ENCODE measurements at places on chromosomes 6 and 20. TPM values are rescaled to one million over a fixed set of nuclear protein-coding genes. Genes with fewer than 3 reads are reported as not detected.

DNA sequence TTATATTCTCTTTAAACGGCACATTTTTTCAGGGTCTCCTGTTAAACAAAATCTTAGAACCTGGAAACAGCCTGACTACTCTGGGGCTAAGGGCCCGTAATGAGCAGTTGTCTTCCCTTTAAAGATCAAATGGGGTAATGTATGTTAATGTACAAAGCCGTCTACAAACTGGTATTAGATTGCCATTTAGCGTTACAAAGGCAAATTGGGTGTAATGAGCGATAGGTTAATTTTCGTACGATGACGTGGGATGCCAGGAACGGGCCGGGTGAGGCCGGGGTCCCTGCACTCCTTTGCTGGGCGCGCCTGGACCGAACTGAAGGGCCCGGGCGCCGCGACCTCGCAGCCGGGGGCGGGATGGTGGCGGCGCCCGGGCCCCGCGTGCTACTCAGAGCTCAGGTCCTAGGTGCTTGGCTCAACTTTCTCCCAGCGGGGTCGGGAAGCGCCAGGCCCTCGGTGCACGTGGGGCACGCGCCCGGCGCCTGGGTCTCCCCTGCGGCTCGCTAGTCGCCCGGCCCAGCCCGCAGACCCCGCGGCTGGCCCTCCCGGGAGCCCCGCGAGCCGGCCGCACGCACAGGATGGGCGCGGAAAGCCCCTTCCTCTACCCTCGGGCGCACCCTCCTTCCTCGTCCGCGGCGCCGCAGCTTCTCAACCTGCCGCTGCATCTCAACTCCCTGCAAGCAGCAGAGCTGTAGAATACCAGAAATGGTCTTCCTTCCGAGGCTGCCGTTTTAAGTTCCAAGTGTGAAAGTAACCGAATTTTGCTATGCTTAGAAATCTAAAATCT, 5.9 kb downstream of the NKX2-4 start:
- no peak overlapping the region for H3K27ac ChIP-seq
- H3K36me3 ChIP-seq: peaks cover 9% of the 10 kb centered on the region

GRCh38 chr6:21694168-21694567, 100.6 kb downstream of the SOX4 start:
- no peaks in the 10 kb centered on the region for H3K36me3 ChIP-seq
- no peaks in the 10 kb centered on the region for H3K4me1 ChIP-seq
- H3K27me3 ChIP-seq: no peaks in the 10 kb centered on the region
- H3K27ac ChIP-seq: no peak overlapping the region

- H3K36me3 ChIP-seq: no peaks in the 10 kb centered on the region
- H3K4me1 ChIP-seq: no peaks in the 10 kb centered on the region
- no peak overlapping the region for H3K4me3 ChIP-seq
- no peaks in the 10 kb centered on the region for H3K27me3 ChIP-seq
Measured at GRCh38 chr20:12936020-12936419, 72.8 kb upstream of the SPTLC3 start.

DNA sequence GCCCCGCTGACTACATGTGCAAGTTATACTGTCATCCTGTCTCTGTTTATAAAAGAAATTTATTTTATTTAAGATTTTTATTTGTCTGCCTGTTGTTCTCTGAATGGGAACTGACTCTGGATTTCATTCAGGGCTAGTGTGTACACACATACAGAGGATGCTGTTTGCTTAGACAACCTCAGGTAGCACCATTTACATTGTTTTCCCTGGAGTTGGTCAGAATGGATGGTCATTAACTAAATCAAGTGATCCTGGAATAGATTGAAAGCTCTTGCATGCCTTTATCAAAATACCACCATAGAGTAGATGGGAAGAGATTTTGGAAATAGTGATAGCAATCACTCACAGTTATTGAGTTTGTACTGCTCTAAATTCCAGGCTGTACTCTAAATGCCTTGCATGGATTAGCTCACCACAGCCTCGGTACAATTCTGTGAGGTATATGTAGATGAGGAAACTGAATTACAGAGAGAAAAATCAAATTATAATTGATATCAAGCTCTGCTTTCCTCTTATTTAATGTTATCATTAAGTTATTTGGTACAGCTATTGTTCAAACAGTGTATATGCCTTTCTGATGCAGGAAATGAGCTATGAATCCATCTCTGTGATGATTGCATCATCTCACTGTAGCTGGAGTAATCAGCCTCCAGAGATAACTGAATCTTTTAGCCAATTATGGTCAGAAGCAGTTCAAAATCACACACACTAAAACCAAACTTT, 51.9 kb downstream of the RNF217 start:
- no peaks in the 10 kb centered on the region for H3K27me3 ChIP-seq
- no peak overlapping the region for H3K27ac ChIP-seq
- DNase-seq: no peak
- peaks cover 31% of the 10 kb centered on the region for H3K4me1 ChIP-seq
- no peaks in the 10 kb centered on the region for H3K36me3 ChIP-seq

DNA sequence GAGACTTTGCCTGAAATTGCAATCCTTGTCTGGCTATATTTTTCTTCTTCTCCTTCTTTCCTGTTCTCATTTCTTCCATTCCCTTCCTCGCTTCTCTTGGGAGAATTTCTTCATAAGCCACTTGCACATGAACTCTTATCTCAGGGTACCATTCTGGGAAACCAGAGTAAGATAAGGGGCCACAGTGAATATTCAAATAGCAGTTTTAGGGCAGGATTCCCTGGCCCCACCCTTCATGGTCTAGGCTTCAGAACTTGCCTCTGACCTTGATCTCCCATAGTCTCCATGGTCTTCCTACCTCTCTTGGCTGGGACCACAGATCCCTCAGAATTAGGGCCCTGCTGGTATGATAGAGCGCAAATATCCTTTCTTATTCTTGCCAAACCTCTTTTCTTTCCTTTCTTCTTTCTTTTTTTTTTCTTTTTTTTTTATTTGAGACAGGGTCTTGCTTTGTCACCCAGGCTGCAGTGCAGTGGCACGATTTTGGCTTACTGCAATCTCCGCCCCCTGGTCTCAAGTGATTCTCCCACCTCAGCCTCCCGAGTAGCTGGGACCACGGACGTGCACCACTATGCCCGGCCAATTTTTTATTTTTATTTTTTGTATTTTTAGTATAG, 123.0 kb upstream of the CITED2 start:
- DNase-seq: no peak
- no peaks in the 10 kb centered on the region for H3K4me1 ChIP-seq
- H3K4me3 ChIP-seq: no peak overlapping the region
- no peaks in the 10 kb centered on the region for H3K36me3 ChIP-seq
- no peak overlapping the region for H3K27ac ChIP-seq
- no peaks in the 10 kb centered on the region for H3K27me3 ChIP-seq

Gene SLC35A1
- total RNA-seq: 13.2 TPM

- H3K27me3 ChIP-seq: no peaks in the 10 kb centered on the region
- H3K4me3 ChIP-seq: no peak overlapping the region
- no peak overlapping the region for H3K27ac ChIP-seq
- no peak for DNase-seq
Measured at GRCh38 chr6:89611666-89612065, 26.9 kb downstream of the LYRM2 start.

DNA sequence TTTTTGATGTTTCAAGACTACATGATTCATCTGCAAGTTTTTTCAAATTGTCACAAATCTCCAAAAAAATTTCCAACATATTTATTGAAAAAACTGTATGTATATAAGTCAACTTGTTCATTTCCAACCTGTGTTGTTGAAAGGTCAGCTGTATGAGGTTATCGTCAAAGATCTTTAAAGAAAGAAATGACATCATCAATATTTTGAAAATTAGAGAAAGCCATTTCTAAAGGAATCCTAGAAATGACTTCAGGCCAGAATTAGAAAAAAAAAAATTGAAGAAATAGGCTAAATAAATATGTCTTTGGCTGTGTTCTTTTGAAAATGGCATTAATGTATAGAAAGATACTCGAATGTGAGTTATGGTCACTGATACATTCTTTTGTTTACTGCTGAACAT, 6.8 kb downstream of the RNF146 start:
- H3K27ac ChIP-seq: no peak overlapping the region
- H3K27me3 ChIP-seq: no peaks in the 10 kb centered on the region
- no peaks in the 10 kb centered on the region for H3K36me3 ChIP-seq
- peaks cover 8% of the 10 kb centered on the region for H3K4me1 ChIP-seq
- no peak for DNase-seq

DNA sequence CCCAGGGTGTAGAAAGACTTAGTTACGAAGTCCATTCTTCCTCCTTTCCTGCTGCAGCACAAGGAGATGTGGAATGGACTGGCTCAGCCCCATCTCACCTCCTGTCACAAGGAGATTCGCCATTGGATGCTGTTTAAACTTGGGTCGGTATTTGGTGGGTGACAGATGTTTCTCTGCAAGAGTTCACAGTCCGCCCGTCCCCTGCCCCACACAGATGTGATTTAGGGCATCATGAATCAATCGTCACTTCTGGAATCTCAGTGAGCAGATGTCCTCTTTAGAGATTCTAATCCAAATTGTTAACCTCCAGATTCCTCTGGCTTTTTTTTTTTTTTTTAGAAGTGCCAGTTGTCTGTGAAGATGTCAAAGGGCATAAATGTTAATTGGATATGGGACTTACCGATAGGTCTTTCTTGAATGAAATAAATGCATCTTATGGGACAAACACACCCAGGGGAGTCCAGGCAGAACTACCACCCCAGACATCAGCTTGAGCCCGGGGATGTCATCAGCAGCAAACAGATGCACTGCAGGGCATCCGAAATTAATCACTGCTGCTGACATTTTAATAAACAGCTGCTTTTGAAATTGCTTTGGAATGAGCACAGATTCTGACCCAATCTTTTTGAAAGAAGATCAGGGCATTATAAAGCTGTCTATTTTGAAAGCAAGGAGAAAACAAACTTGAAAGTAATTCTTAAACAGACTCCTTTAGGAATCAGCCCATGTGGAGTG, 117.6 kb upstream of the CDH4 start:
- no peak overlapping the region for H3K27ac ChIP-seq
- H3K4me3 ChIP-seq: no peak overlapping the region
- no peaks in the 10 kb centered on the region for H3K4me1 ChIP-seq
- no peaks in the 10 kb centered on the region for H3K27me3 ChIP-seq

DNA sequence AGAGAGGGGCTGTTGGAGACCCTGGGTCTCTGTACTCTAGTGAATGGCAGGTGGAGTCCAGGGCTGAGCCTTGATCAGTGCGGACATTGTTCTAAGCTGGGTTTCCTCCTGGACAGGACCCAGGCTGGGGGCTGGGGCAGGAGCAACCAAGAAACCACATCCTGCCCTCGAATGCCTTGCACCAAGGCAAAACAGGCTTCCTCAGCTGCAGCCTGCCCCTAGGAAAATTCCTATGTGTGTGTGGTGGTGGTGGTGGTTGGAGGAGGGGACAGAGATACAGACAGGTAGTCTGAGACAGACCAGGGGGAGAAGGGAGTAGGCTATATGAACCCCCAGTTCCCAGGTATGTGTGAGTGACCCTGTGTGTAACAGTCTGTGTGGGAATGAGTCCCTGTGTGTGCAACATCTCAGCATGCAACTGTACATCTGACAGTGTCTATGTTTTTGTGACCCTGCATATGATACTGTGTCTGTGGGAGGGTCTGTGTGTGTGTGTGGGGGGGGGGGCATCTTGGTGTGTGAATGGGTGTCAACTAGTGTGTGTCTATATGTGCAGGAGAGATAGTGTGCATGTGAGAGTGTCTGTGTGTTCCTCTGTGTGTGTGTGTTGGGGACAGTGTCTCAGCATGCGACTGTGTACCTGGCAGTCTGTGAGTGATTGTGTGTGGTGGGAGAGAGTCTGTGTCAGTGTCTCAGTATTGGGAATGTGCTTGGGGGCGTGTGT, 3.0 kb downstream of the GLP1R start:
- H3K36me3 ChIP-seq: no peaks in the 10 kb centered on the region
- no peaks in the 10 kb centered on the region for H3K4me1 ChIP-seq
- H3K4me3 ChIP-seq: no peak overlapping the region

Gene HLA-DRB5
- 25.6 TPM for total RNA-seq

Gene HLA-DQB2
- 2.6 TPM for total RNA-seq

- H3K4me1 ChIP-seq: peaks cover 10% of the 10 kb centered on the region
- no peak overlapping the region for H3K4me3 ChIP-seq
- no peaks in the 10 kb centered on the region for H3K36me3 ChIP-seq
- DNase-seq: peak; percentile 90
- H3K27ac ChIP-seq: no peak overlapping the region
Measured at GRCh38 chr20:63321148-63321831, 28.3 kb downstream of the COL20A1 start.

GRCh38 chr6:16130437-16130891, 1.6 kb downstream of the MYLIP start:
- peak overlapping the region; percentile 99 for H3K4me3 ChIP-seq
- peak; percentile 60 for DNase-seq
- H3K27me3 ChIP-seq: no peaks in the 10 kb centered on the region
- H3K36me3 ChIP-seq: no peaks in the 10 kb centered on the region
- H3K4me1 ChIP-seq: peaks cover 40% of the 10 kb centered on the region

Gene CTSZ
- total RNA-seq: 256 TPM

Gene SMLR1
- total RNA-seq: not detected

Gene CDKAL1
- 32.8 TPM for total RNA-seq

Gene CFAP206
- total RNA-seq: 4.1 TPM

DNA sequence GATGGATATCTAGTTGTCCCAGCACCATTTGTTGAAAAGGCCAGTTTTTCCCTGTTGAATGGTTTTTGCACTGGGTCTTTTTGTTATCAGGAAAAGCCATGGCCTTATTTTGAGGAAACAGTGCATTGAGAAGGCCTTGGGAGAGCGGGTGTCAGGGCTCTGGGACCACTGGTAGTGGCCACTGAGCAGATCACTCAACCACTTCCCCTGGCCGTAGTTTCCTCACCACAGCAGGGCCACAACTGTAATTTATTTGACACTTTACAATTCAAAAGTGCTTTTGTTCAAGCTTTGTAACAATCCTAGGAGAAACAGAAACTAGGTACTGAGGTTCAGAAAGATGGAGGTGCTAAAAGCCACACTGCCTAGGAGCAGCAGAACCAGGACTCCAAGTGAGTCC, 281.8 kb downstream of the GMDS start:
- no peaks in the 10 kb centered on the region for H3K4me1 ChIP-seq
- H3K4me3 ChIP-seq: no peak overlapping the region
- no peaks in the 10 kb centered on the region for H3K27me3 ChIP-seq
- H3K27ac ChIP-seq: no peak overlapping the region

- no peak for DNase-seq
- no peaks in the 10 kb centered on the region for H3K36me3 ChIP-seq
- no peak overlapping the region for H3K27ac ChIP-seq
- H3K4me1 ChIP-seq: peaks cover 19% of the 10 kb centered on the region
- peaks cover 5% of the 10 kb centered on the region for H3K27me3 ChIP-seq
- no peak overlapping the region for H3K4me3 ChIP-seq
Measured at GRCh38 chr6:378090-378957, 13.2 kb upstream of the IRF4 start.

Gene AKAP12
- 108 TPM for total RNA-seq

DNA sequence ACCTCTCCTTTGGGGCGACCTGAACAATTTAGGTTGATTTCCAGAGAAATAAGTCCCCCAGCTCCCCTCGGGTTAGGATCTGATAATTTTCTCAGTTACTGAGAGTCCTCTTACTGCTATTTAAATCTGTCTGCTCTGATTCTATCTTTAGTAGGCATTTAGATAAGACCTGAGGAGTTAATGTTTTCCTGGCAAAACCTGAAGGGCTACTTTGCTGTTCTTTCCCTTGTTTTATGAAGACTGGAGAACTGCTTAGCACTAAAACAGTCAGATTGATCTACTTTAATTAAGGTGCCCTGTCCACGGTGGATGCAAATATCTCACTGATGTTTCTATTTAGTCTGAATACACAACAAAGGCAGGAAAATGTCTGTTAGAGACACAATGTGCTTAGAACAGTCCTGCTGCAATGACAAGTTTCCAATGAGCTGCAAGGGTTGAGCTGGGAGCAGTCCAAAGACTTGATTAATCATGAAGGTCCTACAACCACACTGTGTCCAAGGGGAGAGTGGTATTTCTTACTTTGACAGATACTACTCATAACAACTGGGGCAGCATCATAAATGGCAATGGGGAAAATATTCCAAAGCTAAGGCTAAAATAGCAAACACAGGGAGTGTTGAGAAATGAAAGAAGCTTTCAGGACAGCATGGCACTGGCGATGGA, 15.7 kb downstream of the ADTRP start:
- H3K27me3 ChIP-seq: no peaks in the 10 kb centered on the region
- no peak for DNase-seq
- no peak overlapping the region for H3K27ac ChIP-seq
- no peaks in the 10 kb centered on the region for H3K36me3 ChIP-seq
- H3K4me3 ChIP-seq: no peak overlapping the region
